ENCODE measurements at places on chromosomes 2 and 18.

DNA sequence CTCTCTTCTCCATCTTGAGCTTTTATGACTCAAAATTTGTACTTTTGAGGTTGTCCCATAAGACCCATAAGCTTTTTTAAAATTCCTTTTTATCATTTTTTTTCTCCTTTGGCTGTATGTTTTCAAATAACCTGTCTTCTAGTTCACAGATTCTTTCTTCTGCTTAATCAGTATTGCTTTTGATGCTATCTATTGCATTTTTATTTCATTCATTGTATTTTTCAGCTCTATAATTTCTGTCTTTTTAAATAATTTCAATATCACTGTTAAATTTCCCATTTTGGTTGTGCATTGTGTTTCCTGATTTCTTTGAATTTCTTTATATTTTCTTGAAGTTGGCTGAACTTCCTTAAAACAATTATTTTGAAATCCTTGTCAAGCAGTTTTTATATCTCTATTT, 4.8 kb upstream of the XDH start:
- DNase-seq: no peak

- DNase-seq: no peak
These were observed 238.5 kb upstream of the ERBB4 start for GRCh38 chr2:212777020-212777491.

DNA sequence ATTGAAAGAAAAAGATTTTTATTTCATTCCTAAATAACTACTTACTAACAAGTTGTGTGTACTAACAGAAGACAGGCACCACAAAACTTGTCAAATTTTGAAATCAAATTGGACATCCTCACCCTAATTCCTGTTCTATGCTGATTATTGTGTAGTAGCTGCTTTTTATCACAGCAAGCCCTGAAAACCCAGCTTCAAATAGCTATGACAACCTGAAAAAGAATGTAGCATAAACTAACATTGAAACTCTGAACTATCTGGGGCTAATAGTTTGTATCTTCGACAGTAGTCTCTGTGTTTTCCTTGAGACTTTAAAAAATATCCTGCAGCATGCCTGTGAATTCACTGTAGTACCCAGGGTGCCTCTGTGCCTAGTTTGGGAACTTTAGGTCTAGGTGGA, 122.6 kb downstream of the WDPCP start:
- DNase-seq: no peak

DNA sequence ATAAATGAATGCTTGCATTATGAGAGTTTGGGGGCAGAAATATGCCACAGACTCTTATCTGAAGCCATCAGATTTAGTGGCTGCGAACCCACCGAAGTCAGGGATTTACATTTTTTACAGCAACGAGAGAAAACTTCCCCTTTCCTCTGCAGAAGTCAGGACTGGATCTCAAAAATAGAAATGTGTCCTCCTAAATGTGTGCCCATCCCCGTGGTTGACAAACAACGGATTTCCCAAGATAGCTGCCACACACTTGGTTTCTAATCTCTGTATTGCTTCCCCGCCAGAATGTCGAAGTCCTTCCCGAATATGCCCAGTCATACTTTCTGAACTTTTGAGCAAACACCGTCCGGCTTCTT, 879 bp upstream of the ADAM23 start:
- no peak for DNase-seq

DNA sequence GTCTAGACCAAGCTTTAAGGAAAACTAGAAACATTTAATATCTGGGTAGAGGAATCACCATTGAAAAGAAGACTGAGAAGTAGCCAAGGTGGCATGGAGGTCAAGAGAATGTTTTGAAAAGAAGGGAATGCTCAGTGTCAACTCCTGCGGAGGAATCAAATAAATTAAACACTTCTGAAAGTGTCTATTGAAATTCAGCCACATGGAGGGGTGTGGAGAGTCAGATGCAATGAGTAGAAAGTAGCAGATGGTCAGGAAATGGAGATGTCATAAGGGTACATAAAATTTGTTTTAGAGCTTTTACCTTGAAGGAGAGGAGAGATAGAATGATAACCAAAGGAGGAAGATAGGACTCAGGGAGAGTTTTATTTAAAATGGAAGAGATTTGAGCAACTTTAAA, 35.1 kb downstream of the NLRC4 start:
- no peak for DNase-seq
